NCI-H2227 treated with DMSO at 0.1 percent for 48 hours (cell line): ENCODE measurements at places on chromosomes 4 and X.

DNA sequence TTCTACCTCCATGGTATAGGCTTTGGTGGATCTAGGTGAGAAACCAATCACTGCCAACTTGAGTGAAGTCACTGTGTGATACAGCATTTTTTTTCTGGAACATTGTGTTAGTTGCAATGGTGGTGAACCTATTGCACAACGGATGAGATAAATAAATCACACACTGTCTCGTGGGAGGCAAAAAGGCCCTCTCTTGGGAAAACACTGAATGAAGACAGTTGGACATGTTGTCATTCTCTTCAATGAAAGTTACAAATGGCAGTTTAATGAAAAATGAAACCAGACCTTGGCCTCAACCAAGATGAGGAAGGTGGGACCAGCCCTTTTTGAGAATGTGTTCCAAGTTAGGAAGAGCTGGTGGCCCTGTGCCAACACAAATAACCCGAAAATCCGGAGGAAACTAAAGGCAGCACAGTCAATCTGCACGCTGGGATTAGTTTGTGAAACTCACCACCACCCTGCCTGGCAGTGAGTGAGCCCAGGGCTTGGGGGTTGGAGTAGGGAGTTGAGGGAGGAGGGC lies 5.4 kb upstream of the ADGRG2 start:
- DNase-seq, result no peak

- no peak for DNase-seq
Measured at GRCh38 chr4:187550256-187550950, 445.2 kb upstream of the ZFP42 start.

GRCh38 chr4:174485025-174485424 lies 37.3 kb downstream of the HPGD start:
- no peak for DNase-seq

DNA sequence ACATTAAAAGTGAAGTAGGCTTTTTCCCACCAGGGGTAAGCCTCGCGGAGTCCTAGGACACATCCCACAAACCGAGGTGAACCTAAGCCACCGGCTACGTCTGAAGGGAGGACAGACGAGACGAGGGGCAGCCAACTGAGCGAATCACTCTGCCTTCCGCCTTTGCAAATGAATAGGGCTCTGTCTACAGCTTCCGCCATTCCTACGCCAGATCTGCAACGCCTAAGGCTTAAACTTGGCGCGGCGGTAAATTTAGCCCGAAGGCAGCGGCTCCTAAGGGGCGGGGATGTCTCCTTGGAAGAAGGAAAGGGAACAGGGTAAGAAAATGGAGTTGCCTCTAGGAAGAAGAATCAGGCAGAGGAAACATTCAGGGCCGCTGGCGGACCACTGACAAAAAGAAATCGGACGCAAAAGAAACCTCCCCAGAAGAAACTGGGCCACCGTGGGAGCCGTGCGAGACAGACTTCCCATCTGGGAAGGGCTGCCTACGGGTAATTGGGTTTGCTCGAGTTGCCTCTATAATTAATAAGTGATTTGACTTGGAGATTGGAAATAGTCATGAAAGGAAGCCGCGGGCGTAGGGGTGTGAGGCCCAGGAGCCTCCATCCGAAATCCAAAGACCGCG lies 90.5 kb downstream of the BCOR start:
- DNase-seq, result no peak

DNA sequence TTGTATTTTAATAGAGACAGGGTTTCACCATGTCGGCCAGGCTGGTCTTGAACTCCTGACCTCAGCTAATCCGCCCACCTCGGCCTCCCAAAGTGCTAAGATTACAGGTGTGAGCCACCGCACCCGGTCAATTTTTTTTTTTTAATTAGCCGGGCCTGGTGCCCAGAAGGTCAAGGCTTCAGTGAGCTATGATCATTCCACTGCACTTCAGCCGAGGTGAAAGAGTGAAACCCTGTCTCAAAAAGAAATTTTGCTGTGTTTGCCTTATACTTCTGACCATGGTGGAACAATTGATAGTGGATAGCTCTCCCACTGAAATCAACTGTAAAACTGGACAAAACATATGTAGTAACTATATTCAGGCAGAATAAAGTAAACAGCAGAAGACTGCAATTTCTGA lies 24.0 kb upstream of the SMIM14 start:
- DNase-seq, result no peak

DNA sequence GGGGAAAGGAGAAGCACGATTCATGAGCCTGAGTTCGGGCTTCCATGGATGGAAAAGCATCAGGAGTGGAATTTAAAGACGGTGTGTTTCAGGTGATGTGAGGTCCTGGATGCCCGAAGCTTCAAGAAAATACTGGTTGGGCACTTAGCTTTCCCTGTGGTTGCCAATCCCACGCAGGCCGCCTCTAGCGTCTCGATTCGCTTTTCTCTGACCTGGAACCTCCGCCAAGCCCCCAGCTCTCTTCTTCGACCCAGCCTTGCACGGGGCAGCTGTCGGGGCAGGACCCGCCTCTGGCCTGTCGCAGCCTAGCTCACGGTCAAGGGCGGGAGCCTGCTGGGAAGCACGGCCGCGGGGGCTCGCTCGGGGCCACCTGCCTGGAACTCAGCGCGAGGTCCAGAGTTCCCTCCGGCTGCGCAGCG lies 308 bp upstream of the TLR2 start:
- DNase-seq, result no peak
